Brain (organoid and tissue), 16 donors: ENCODE measurements at places on chromosomes 3 and 15. TPM values are rescaled to one million over a fixed set of nuclear protein-coding genes. Genes with fewer than 3 reads are reported as not detected.

- no peak for DNase-seq
These were observed 174.0 kb downstream of the SUCNR1 start for GRCh38 chr3:152047465-152047864.

- DNase-seq = peak; percentile 56
These were observed 4.8 kb downstream of the UBE2E1 start for GRCh38 chr3:23810343-23811184.

The ZBED2 gene
- not detected for polyA plus RNA-seq

DNA sequence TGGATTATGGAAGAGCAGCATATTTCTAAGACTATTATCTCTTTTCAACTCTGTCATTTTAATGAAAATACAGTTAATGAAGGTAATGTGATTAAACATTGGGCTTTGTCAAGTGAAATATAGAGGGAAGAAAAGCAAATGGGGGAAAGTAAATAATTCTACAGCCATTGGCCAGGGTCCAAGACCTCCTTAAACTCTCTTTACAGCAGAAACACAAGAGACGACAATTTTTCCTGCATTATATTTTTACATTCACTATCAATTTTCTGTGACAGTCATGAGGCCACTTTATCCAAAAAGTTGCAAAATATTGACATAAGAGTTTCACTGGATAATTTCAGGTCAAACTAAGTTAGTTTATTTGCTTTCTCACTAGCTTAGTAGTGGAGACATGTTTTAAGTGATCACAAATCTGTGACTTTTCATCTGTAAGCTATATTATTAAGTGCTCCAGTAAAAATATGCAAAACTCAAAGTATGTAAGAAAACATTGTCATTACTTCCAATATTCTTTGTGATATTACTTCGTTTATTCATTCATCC is 385.9 kb upstream of the DPH6 start:
- DNase-seq = no peak

DNA sequence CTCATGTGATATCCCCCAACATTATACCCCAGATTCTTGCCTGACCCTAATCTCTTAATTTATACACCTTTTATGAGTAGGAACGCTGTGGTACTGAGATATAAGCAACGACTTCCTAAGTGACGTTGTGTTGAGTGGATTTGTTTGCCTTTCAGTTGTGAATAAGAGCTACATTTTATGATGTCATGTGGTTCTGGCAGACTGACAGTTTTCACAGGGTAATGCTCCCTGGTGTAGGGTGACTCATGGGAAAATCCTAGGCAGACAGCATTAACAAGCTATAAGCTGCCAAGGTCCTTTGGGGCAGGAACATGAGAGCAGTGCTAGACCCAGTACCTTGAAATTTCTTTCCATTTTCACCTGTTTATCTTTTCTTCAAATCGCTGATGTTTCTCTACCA is 11.2 kb downstream of the C3orf52 start:
- DNase-seq = no peak

The RARB gene
- polyA plus RNA-seq = 3.7 TPM

- DNase-seq = no peak
These were observed 606 bp upstream of the CD96 start for GRCh38 chr3:111541391-111541790.

- peak; percentile 58 for DNase-seq
These were observed 21.5 kb downstream of the AGTR1 start for GRCh38 chr3:148718982-148719862.

The TUSC7 gene
- polyA plus RNA-seq = not detected

DNA sequence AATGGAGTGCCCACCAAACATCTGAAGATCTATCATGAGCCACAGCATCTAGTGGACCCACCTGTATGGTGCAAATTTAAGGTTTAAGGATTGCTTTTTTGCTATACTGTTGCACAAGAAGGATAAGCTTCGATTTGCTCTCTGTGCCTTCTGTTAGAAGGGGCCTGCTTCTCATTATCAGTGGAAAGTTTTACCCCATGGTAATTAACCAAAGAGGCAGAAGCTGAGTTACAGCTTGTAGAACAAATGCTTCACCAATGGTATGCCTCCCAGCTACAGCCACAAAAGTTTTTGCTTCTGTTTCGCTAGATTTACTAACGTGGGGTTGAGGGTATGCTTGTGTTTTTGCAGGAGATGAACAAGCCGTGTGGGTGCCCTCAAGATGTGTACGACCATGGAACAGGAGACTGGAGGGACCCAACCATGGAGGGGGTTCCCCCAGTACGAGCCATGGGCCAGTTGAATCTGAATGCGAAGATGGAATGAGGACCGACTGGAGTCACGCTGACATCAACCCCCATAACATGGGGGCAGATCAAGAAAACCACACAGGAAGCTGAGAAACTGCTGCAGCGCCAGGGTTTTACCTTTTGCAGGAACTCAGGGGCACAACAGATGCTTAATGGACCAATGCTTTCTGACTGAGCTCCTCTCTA is 43.5 kb downstream of the ACAD9 start:
- no peak for DNase-seq

DNA sequence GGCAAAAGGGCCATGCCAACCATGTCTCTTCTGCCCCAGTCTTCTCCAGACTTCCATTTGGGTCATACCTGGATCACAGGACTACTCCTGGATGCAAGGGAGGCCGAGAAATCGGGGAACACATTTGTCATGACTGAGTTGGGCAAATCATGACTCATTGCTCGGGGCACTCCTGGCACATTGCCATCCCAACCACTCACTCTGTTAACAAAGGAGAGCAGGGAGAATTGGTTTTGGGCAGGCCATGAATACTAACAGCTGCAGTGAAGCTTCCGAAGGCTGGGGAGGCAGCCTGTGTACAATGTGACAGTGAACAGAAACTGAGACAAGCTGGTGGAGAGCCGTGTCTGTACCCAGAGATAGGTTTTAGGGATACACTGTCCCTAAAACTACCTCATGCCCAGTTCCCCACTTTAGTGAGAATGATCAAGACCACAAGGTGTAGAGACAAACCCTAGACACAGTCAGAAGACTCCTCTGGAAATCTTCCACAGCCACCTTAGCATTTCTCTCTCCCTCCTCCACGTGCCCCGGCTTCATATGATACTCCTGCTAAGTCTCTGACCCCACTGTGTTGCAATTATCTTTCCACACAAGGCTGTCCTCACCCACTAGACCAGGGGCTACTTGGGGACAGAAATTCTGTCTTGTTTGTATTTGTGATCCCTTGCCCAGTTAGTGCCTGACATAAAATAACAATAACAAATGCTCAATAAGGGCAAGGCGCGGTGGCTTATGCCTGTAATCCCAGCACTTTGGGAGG is 10.5 kb upstream of the BUB1B start:
- DNase-seq = peak; percentile 60

DNA sequence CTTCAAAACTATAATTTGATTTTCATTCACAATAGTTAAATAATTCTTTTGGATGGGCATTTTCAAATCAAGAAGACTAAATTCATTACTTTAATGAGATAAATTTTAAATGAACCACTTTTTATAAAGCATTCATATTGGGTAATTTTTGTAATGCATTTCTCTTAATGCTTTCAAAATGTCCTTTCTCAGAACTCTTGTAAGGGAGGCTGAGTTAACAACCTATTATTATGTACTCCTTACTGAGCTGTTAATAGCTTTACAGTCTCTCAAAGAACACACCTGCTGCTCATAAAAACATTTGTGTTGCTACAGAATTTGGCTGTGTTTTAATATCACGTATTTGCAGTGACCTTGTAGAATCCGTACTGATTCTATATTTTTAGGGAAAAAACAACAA is 334.0 kb upstream of the ARL6 start:
- DNase-seq = no peak

- DNase-seq = no peak
These were observed 108.8 kb downstream of the XXYLT1 start for GRCh38 chr3:195162033-195162669.

The IQGAP1 gene
- 55.6 TPM for polyA plus RNA-seq

DNA sequence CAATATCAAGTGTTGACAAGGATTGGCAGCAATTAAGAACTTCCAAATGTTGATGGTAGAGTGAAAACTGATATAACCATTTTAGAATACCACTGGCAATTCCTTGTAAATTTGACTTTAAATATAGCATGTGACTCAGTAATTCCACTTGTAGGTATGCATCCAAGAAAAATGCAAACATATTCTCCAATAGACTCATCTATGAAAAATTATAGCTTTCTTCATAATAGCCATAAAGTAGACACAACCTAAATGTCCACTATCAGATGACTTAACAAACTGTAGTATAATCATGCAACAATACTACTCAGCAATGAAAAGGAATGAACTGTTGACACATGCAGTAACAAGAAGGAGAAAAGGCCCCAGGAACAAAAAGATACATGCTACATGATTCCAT is 988.1 kb downstream of the FHIT start:
- no peak for DNase-seq

The RNF123 gene
- polyA plus RNA-seq = 33.9 TPM

DNA sequence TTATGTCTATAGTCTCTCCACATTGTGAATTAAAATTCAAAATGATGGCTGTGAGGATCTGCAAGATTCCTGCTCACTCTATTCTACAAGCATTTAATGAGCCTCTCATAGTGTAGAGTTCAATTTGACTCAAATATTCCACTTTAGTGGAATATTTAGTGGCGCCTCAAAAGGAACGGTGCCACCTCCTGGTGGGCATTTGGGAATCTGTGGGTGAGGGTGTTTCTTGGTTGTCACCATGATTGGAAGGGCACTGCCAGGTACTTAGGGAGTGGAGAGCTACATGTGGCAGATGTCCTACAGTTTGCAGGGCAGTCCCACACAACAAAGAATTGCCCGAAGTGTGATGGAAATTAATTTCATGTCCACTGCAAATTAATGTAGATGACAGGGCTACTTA is 21.5 kb upstream of the KCNMB3 start:
- DNase-seq = no peak

The LEKR1 gene
- 0.48 TPM for polyA plus RNA-seq

- peak; percentile 88 for DNase-seq
These were observed 600.5 kb downstream of the EDEM1 start for GRCh38 chr3:5787861-5788488.

The OR5K2 gene
- polyA plus RNA-seq = not detected

DNA sequence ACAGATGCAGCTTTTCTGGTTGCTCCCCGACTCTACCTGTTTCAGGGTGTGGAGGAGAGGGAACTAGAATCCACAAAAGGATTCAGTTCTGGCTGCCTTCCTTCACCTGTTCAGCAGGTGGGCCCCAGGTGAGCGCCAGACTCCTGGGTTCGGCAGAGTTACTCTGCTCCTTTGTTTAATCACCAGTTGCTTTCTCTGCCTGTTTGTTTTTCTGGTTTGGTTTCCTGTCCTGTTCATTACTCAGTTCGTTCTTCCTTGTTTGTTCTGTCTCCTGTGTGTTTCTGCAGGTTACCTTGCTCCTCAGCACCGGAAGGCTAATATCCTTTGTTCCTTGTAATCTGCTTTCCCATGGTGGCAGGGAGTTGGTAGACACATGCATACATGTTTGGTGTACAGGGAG is 508.5 kb upstream of the ATP11B start:
- no peak for DNase-seq

DNA sequence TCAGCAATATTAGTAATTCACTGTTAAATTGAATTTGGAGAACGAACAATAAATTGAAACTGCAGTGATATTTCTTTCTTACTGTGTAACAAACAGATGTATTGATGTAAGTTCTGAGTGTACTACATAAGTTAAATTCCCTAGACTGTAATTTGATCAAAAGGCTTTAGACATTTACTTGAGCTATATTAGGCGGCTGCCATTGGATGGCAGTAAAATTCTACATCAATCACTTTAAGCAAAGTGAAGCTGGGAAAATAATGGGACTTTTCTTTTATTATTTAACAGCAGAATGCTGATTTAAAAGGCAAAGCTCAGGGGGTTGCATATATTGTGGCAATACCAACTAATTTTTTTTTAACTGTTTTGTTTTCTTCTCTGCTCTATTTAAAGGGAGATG is 212.6 kb upstream of the PLSCR5 start:
- peak; percentile 54 for DNase-seq

- peak; percentile 16 for DNase-seq
These were observed 85.4 kb downstream of the MAGI1 start for GRCh38 chr3:65953301-65953812.

The GPR171 gene
- polyA plus RNA-seq = not detected

- peak; percentile 70 for DNase-seq
These were observed 11.6 kb downstream of the TAMM41 start for GRCh38 chr3:11835028-11835639.

GRCh38 chr15:68576235-68576892 is 2.4 kb upstream of the CORO2B start:
- peak; percentile 77 for DNase-seq

DNA sequence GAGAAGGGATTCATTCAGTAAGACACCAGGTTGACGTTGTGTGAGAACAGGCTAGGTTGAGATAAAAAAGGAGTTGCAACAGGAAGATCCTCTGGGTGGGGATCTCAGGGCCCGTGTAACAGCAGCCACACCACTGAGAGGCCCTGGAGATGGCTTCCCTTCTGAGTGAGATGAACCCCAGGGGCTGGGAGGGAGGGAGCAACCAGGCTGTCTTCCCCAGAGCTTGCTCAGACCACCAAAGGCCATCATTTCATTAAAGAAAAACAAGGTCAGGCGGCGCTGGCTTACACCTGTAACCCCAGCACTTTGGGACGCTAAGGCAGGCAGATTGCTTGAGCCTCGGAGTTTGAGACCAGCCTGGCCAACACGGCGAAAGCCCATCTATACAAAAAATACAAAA is 187.7 kb downstream of the ATP10A start:
- no peak for DNase-seq

The PAK6 gene
- 8.8 TPM for polyA plus RNA-seq

- no peak for DNase-seq
These were observed 343.5 kb upstream of the TRIM42 start for GRCh38 chr3:140334132-140334929.

DNA sequence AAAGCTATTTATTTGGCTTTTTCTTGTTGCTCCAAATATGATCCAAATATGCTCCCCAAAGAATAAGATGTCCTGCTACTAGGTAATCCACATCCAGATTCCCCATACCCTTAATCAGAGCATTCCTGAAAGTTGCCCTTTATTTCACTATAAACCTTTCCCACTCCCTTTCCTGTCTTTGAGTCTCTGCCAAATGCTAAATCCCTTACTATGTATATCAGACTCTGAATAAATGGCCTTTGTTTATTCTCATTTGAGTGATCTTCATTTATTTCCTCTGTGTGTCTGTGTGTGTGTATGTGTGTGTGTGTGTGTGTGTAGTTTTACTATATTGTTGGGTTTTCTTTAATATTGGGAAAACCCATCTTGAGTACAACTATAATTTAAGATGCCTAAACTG is 7.0 kb upstream of the SPICE1 start:
- no peak for DNase-seq

- peak; percentile 12 for DNase-seq
These were observed 30.7 kb downstream of the NBEAL2 start for GRCh38 chr3:47010111-47010712.
